Heart right ventricle (tissue), 16 donors: ENCODE measurements at places on chromosomes 4 and X.

- no peak for DNase-seq
These were observed 11.4 kb downstream of the UBE2D3 start for GRCh38 chr4:102815981-102816380.

GRCh38 chr4:88893961-88894360, 163.0 kb downstream of the FAM13A start:
- DNase-seq, result no peak

DNA sequence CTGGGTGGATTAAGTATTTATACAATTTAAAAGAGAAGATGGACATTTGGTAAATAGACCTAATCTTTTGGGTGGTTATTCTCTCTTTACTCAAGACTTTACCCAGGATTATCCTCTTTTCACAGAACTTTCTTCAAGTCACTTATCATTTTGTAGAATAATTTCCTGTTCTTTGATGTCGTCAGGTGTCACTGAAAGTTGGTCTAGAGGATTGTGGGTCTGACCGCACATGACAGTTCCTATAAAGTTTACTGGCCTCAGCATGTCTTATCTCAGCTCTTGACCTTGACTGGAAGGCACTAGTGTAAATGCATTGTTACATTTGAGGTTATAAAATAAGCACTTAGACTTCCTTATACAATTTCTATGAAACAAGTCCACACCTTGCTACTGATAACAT, 139.9 kb upstream of the SLC4A4 start:
- DNase-seq, result no peak

- DNase-seq, result no peak
These were observed 643.9 kb downstream of the TRIML1 start for GRCh38 chr4:188783175-188783574.

DNA sequence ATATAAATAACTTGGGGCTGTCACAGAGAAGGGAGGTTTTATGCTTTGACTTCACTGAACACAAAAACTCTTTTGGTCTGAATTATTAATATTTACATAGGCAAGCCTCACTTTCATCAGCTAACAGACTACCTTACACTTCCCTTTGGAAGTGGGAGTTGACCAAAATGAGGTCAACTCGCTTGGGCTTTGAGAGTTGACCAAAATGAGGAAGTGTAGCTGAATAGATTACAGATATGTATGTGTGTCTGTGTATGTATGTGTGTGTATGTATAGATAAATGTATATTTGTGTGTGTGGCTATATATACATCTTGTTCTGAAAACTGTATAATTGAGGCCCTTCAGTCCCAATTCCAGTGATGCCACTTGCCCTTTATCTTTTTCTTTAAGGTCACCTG, 113.3 kb upstream of the IL13RA1 start:
- DNase-seq, result no peak

DNA sequence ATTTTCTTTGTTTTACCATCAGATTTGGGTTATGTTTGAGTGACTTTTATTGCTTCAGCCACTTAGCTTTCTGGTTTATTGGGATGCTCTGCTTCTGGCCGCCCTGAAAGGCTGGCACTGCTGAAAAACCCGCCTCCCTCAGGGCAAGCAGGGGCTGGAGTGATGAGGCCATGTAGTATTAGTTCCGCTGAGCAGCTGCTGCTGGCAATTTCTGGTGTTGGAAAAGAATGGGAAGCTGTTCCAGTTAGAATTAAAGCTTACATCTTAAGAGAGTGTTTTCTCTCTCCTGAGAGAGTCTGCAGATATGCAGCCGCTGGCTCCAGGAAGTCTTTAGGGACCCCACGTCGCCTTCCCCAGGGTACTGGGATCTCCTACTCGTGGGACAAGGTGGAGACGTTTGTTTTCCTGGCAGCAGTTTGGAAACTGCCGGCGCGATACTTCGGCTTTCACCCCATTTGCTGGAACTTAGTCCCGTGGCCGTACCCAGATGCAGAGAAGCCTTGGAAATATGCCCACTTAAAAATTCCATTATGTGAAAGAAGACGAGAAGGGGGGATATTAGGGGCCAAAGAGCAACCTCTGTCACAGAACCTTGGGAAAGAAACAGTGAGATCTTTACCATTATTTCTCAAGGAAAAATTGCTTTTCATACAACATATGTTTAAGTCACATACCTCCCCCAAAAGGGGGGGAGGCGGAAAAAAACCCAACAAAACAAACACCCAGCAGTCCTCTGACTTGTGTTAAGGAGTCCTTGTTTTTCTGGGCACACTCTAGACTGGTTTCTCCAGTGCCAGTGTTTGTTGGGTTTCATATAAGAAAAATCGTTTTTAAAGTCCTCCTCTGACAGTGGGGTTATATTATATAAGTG, 72.6 kb downstream of the TMEM131L start:
- no peak for DNase-seq

- DNase-seq, result no peak
These were observed 3.3 kb upstream of the ZNF518B start for GRCh38 chr4:10460313-10461047.

DNA sequence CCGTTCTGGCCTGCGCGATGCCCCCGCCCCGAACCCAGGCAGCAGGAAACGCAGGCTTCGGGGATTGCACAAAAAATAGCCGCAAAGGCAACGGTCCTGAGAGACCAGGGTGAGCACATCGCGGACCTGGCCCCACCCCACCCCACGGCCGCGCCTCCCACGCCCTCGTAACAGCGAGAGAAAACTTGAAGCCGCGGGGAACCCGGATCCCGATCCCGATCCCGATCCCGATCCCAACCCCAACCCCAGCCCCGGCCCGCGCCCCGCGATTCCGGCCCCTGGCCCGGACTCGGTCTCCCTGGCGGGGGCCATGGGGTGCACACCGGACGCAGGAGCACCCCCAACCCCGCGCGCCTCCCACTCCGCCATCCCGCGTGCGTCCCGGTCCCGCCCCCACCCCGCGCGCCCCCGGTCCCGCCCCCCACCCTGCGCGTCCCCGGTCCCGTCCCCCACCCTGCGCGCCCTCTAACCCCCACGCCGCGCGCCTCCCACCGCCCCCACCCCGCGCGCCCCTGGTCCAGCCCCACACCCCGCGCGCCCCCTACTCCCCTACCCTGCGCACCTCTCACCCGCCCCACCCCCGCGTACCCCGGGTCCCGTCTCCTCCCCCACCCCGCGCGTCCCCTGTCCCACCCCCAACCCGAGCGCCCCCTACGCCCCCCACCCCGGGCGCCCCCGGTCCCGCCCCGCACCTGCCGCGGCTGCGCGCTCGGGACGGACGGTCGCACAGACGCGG, 29.0 kb downstream of the NOP14 start:
- DNase-seq, result peak; percentile 41

GRCh38 chr4:109590905-109591304, 30.9 kb downstream of the MCUB start:
- no peak for DNase-seq

- no peak for DNase-seq
These were observed 53.5 kb downstream of the KIF4A start for GRCh38 chrX:70343435-70343834.

- DNase-seq, result peak; percentile 99
These were observed at the start of gene SLC25A6 for GRCh38 chrX:1391707-1392375. SLC25A6 (minus strand) TSS chrX:1392113; CDS start chrX:1392009, 104 bp downstream.
